ENCODE measurements at places on chromosomes 2 and 18. TPM values are rescaled to one million over a fixed set of nuclear protein-coding genes. Genes with fewer than 3 reads are reported as not detected.

DNA sequence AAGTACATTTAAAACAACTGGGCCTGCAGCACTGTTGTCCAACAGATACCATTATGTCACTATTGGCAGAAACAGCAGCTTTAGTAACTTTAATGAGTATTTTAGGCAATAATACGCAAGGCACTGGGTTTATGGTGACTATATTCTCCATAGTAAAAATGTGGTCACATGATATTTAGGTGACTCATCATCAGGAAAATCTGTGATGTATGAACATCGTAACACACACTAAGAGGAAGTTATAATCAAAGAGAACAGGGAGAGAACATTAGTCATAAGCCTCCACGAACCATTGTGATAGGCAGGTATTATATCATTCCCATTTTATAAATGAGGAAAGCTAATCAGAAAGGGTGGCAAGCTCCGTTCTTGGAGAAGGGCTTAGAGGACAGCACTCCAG lies 36.9 kb downstream of the RAPH1 start:
- DNase-seq: no peak

- no peak for DNase-seq
These were observed 257.2 kb downstream of the SRBD1 start for GRCh38 chr2:45353879-45354278.

FOXD4L1 gene
- total RNA-seq: 0.44 TPM

GRCh38 chr2:10252224-10252623 lies 50.5 kb upstream of the HPCAL1 start:
- peak; percentile 3 for DNase-seq

DNA sequence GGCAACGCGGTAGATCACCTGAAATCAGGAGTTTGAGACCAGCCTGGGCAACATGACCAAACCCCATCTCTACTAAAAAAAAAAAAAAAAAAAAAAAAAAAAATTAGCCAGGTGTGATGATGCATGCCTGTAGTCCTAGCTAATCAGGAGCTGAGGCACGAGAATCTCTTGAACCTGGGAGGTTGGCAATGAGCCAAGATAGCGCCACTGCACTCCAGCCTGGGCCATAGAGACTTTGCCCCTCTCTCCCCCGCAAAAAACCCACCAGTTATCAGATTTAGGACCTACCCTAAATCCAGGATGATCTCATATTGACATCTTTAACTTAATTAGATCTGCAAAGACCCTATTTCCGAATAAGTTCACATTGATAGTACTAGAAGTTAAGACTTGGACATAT lies 29.2 kb upstream of the LDAH start:
- no peak for DNase-seq

GRCh38 chr18:23851470-23852002 lies 162.3 kb downstream of the LAMA3 start:
- DNase-seq: no peak

EFR3B gene
- 22.9 TPM for total RNA-seq

- peak; percentile 56 for DNase-seq
These were observed 32.1 kb upstream of the TTC39C start for GRCh38 chr18:23982155-23983079.

DNA sequence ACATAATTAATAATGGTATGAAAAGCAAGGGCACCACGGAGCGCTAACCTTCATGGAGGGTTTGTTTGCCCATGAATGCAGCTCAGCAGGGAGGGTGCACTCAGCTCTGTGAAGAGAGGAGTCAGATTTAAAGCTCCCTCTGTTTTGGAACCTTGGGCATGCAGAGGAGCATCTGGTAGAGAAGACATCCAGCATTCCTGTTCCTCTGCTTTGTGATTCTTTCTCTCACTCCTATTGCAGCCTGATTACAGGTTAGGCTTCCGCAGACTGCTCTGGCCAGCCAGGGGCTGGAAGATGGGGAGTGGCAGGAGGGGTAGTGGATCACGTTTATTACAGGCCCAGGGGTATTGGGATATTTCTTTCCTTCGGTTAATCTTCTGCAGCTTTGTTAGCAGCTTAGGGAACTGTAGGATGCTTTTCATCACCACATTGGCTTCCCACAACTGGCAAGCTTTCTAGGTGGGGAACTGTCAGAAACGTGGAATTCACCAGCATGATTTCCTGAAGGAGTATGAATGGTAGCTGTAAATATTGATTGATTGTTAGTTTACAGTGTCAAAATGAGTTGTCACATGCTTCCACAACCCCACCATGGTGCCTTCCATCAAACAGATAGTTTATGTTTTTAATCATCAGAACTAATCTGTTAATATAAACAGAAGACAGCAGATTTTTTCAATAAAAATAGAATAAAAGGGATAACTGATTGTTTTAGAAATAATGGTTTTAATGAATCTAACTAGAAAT lies 201.1 kb downstream of the VAPA start:
- no peak for DNase-seq

GRCh38 chr2:220143336-220143735 lies 515.9 kb downstream of the SLC4A3 start:
- DNase-seq: no peak

GRCh38 chr2:51919395-51919794 lies 887.5 kb upstream of the NRXN1 start:
- DNase-seq: no peak

DNA sequence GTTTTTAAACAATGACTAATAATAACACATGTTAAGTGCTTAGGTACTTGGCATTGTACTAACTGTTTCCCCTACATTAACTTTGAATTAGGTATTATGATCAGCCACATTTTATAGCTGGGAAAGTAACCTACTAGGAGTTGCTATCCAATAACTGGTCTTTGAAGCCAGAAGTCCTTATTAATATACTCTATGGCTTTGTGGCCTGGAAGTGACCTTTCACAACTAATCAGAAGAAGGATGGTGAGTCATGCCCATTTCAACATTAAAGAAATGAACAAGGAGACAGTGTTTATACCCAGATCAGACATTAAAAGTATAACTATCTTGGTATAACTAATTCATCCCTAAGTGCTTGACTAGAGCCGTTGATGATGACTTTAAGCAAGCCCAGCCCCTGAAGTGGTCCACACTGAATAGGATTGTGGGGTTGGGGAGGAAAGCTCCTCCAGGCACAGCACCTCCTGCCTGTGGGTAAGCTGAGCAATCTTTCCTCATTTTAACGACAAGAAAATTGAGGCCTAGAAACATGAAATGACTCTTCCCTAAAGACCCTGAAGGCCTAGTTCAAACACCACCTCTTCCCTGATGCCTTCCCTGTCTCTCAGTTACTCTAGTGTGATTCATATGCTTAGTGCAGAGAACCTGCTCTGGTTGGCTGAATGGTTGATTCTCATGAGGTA lies 71.6 kb upstream of the RFX8 start:
- DNase-seq: no peak

HRH4 gene
- not detected for total RNA-seq

GRCh38 chr2:158484892-158485556 lies 28.3 kb downstream of the PKP4 start:
- no peak for DNase-seq

IMMT gene
- total RNA-seq: 124 TPM

GRCh38 chr2:16322308-16323125 lies 343.1 kb downstream of the CYRIA start:
- no peak for DNase-seq

- DNase-seq: peak; percentile 64
These were observed 256.5 kb downstream of the TPGS2 start for GRCh38 chr18:36572135-36572856.

- DNase-seq: peak; percentile 70
These were observed 22.3 kb upstream of the ATP5MC3 start for GRCh38 chr2:175203621-175204496.

DNA sequence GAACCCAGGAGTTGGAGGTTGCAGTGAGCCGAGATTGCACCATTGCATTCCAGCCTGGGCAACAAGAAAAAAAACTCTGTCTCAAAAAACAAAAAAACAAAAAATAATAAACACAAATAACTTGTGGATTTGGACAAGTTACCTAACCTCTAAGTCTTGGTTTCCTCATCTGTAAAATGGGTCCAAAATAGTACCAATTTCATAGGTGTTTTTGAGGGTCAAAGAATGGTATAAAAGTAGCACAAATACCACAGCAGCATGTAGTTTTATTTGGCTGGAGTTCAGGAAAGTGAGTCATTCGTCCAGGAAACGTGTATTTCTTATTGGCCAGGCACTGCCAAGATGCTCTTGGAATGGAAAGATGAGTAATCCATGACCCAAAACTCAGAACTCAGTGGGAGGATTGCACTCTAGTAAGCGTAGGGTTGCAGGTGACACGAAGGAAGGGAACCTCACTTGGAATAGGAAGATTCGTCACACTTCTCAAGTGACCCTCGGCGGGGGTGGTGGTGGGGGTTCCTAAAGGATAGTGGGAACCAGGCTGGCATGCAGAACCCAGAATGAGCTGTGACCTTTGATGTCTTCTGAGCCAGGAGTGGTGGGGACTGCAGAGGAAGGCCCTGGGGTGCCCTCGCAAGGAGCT lies 24.4 kb downstream of the GRHL1 start:
- no peak for DNase-seq

SCG2 gene
- total RNA-seq: 38.7 TPM

DNA sequence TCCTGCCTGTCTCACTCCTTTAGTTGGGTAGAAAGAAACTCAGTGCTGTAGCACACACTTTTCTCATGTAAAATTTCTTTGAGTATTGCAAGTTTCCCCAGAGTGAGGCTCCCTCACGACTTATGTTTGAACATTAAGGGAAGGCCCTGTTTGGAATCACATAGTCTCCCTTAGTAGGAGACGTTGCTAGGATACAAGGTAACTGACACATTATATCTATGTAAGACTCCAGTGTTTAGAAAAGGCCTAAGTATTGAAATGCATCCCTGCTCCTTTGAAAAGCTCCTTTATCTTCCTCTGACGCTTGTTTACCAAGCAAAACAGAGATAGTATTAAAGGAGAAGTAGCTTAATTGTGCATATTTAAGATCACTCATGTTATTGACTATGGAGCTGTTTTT lies 248.2 kb downstream of the PHLPP1 start:
- DNase-seq: no peak

DNA sequence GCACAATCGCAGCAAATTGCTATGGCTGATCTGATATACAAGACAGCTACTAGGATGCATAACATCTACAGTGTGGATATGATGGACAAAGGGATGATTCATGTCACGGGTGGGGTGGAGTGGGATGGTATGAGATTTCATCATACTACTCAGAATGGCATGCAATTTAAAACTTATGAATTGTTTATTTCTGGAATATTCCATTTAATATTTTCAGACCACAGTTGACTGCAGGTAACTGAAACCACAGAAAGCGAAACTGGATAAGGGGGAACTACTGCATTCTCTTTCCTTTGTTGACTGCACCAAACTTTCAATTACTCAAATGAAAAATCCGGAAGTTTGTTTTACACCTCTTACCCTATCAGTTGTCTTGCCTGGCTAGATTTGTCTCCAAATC lies 94.4 kb upstream of the NEUROD1 start:
- DNase-seq: no peak

DNA sequence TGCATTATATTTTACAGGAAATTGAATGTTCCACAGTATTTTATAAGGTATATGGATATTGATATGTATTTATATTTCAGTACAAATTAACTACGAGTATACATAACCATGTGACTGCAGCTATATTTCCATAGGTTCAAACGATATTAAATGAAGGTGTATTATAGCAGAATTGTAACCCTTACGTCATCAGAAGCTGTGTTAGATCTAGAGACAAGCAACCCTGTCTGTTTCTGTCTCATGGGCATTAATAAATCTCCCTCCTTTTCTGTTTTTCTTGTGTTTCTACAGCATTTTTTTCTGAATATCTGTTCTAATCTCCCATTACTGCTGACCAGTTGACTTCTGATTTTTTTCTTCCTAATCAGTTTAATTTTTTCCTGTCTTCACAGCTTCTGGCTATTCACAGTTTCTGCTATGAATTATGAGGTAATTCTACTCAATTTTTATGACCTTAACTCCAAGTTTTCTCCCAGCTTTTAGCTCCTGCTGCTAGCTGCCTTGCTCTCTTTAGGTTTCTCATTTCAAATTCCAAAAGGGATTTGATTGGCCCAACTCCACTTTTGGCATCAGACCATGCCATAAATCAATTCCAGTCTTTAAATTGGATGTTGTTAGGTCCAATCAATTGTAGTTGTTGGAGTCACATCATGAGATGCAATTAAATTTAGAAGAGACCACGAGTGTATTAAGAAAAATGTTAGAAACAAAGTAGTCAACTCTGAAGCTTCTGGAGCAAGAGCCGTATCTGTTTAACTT lies 277.5 kb upstream of the ZSWIM2 start:
- no peak for DNase-seq

- DNase-seq: no peak
These were observed 16.0 kb downstream of the SLC20A1 start for GRCh38 chr2:112661656-112662305.

DNA sequence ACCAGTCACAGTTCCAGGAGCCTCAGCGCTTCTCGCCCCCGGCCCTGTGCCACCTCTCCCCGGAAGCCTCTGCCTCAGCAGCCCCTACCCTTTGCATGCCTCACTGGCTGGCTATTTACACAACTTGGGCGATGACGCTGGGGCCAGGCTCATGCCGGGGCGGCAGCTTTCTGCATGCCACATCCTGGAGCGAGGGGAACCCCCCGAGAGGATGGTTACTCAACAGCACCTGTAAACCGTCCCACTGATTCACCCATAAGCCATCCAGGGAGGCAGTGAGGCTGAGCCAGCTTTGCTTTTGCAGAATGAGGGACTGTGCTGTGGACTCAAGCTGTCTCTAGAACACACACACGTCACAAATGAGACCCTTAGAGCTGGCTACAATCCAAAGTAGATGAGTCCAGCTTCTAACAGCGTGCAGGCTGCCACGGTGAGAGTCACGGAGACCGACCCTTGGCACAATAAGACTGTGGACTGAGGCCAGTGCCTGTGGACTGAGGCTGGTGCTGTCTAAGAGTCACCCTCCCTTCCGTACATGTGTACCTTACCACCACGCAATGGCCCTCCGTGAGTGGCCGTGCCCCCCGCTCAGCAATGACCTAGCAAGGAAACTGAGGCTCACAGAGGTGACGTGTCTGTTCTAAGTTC lies 45.6 kb upstream of the ODC1 start:
- DNase-seq: no peak

SP140L gene
- 0.34 TPM for total RNA-seq

DNA sequence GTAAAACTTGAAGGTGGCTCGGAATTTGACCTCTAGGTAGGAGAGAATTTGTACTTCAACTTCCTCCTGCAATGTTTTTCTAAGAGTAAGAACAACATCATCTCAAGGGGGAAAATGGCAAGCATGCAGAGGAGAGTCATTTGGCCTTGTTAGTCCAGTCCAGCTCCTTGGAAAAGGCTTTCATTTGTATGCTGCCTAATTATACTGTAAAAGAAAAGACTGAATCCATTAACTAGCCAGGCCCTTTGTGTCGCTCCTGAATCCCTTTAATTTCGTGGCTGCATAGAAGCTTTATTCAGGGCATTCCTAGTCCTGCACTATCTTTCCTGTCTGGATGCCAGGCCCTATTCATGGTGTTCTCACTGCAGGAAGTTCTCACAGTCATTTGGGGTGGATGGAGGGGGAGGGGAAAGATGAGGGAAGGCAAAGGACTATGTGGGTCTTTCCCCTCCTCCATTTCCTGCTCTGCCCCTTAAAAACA lies 36.0 kb downstream of the PHLPP1 start:
- no peak for DNase-seq

Data from glutamatergic neuron (in vitro differentiated cells).